G401 (cell line): ENCODE measurements at places on chromosomes 5 and 9. TPM values are rescaled to one million over a fixed set of nuclear protein-coding genes. Genes with fewer than 3 reads are reported as not detected.

Gene ABO
- not detected in 2 replicates for total RNA-seq

- no peak for DNase-seq
Observed at GRCh38 chr9:15286161-15286821, 20.7 kb downstream of the TTC39B start.

GRCh38 chr9:3475300-3476020 lies 50.3 kb downstream of the RFX3 start:
- no peak for DNase-seq

Gene FGF10
- total RNA-seq: not detected in 2 replicates

GRCh38 chr9:99720455-99721050 lies 101.1 kb upstream of the NR4A3 start:
- DNase-seq: no peak

Gene SHOC1
- total RNA-seq: not detected in 2 replicates

DNA sequence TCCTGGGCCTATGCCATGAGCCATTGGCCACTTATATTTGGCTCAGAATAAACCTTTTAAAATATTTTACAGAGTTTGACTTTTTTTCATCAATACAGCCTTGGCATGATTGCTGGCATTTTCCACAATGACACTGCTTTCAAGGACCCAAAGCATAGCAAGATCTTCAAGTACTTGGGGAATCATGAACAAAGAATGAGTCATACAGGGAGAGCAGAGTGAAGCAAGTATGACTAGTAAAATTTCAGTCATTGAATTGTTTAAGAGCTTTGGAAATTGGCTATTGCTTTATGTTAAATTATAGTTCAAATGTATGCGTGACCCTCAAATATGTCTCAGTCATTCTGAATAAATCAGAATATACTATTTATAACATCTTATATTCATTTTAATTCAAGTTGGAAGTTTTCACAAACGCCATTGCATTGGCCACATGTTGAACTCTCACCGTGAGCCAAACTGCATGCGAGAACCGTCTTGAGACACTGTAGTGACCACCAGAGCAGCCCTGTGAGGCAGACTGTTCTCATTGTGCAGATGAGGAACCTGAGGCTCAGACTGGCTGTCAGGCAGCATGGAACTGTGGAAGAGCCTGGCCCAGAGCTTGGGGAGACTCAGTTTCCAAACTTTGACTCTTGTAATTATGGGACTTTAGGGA lies 52.9 kb downstream of the GDNF start:
- no peak for DNase-seq

DNA sequence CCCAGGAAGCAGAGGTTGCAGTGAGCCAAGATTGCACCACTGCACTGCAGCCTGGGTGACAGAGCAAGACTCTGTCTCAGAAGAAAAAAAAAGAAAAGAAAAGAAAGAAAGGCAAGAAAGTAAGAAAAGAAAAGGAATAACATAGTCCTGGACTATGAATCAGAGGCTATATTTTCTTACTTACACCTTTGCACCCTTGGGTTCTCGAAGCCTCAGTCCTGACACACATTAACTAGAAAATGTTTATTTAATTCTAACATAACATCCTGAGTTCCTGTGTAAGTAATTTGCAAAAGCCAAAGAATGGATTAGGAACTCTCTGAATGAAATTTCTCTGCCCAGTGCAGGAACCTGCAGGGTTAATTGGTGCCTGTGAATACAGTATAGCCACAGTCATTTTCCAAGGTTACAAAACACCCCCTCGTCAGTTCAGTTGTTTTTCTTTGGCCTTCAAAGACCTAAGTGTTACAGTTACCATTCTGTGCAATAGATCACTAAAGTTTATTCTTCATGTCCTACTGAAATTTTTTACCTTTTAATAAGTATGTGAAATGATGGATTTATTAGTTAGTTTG lies 147.6 kb downstream of the SV2C start:
- no peak for DNase-seq

DNA sequence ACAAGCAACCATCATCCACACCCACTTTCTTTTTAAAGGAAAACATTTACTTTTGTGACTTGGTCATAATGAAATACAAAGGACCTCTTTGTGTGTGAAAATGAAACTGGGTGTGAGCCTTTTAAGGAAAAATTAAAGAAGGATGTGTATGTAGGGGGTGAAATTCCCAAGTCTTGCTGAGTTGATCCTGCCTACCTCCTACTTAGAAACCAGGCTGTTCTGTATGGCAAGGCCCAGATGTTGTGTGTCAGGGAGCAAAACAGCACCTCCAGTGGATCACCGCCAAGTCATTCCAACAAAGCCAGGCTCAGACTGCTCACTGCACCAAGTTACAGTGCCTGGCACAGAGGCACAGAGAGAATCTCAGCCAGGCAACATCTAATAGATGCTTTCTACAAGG lies 198.5 kb upstream of the FBN2 start:
- peak; percentile 8 for DNase-seq

Gene ACER2
- 2.3 and 5.2 TPM in 2 replicates for total RNA-seq

- DNase-seq: no peak
Observed at GRCh38 chr5:169576181-169576598, 7.4 kb upstream of the SPDL1 start.

DNA sequence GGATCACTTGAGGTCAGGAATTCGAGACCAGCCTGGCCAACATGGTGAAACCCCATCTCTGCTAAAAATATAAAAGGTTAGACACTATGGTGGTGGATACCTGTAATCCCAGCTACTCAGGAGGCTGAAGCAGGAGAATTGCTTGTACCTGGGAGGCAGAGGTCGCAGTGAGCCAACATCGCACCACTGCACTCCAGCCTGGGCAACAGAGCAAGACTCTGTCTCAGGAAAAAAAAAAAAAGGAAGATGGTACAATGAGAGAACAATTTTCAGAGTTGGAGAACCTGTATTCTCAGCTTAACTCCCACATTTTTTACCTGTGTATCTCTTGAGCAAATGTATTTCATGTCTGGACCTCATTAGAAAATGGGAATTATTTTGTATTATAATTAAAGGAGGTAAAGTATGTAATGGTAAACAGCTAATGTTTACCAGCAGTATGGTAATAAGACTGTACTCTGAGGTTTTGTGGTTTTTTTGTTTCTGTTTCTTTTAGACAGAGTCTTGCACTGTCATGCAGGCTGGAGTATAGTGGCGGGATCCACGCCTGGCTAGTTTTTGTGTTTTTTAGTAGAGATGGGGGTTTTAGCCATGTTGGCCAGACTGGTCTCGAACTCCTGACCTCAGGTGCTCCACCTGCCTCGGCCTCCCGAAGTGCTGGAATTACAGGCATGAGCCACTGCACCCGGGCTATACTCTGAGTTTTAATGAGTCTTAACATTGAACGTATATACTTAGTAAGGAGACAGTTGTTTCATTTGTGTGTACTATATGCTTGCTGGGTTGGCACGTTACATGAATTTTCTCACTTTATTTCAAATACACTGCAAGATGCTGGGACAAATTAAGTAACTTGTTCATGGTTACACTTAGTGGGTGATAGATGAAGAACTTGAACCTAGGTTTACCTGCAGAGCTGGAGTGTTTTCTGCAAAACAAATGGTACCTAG lies 16.2 kb downstream of the UHRF2 start:
- DNase-seq: no peak

Gene SLC46A2
- not detected in 2 replicates for total RNA-seq

- DNase-seq: peak; percentile 13
Observed at GRCh38 chr5:133754575-133755169, 142.3 kb upstream of the FSTL4 start.

Gene C9orf50
- total RNA-seq: not detected in 2 replicates

- DNase-seq: no peak
Observed at GRCh38 chr5:176741561-176742211, 68.7 kb upstream of the UNC5A start.

- peak; percentile 76 for DNase-seq
Observed at GRCh38 chr5:55936100-55936693, 58.6 kb downstream of the IL6ST start.

GRCh38 chr5:142626099-142626498 lies 59.8 kb downstream of the FGF1 start:
- DNase-seq: no peak
